ENCODE measurements at places on chromosomes 4 and X. TPM values are rescaled to one million over a fixed set of nuclear protein-coding genes. Genes with fewer than 3 reads are reported as not detected.

The CABS1 gene
- total RNA-seq = not detected

The CACNA1F gene
- 0.28 TPM for total RNA-seq

The VCX3B gene
- total RNA-seq = not detected

The PF4V1 gene
- not detected for total RNA-seq

All from esophagus mucosa (tissue), 1 donor.